ENCODE measurements at places on chromosomes 2 and 18. TPM values are rescaled to one million over a fixed set of nuclear protein-coding genes. Genes with fewer than 3 reads are reported as not detected.

GRCh38 chr2:11376071-11376470 is 31.6 kb upstream of the ROCK2 start:
- DNase-seq, result no peak

DNA sequence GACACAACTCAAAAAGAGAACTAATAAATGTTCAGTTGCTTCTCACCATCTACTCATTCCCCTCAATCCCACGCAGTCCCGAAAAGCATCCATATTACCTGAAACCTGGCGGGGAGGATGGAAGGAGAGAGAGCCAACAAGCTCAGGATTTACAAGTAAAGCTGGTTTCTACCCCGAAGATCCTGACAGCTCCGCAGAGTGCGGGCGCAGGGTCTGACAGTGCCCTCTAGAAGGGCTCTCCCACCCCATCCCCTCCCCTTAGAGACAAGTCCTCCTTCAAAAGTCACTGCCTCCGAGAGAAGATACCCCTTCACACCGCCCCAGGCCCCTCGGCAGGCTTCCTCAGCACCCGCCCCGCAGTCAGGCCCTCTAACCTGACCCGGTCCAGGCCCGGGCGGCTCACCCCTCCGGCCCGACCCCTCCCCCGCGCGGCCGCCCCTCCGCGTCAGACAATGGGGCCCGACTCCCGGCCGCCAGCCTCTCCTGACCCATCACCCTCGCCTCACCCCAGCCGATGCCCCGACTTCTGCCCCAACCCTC is 550 bp downstream of the RAB1A start:
- DNase-seq, result no peak

Gene FEV
- not detected for polyA plus RNA-seq

DNA sequence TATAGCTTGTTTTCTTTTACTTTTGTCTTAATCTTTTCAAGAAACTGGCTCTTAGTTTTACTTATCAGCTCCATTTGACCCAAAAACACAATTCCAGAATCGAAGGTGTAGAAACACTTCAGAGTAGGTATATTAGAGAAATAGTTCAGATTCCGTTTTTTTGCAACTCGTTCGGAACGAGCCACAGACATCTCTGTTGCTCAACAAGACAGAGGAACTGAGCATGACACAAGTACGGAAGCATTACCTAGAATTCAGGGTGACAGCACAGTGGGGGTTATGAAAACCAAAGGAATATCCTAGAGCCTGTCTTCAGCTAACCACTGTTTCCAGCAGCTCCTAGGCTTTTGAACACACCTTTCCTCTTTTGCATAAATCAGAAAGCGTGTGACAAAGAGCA is 5.0 kb downstream of the HRH4 start:
- no peak for DNase-seq

Gene CYP26B1
- polyA plus RNA-seq, result 13.8 TPM

Gene IL36G
- polyA plus RNA-seq, result 0.67 TPM

Gene ANKRD44
- 15.5 TPM for polyA plus RNA-seq

Gene DSC3
- 2.5 TPM for polyA plus RNA-seq

GRCh38 chr2:67295406-67295805 is 101.7 kb upstream of the ETAA1 start:
- DNase-seq, result no peak

Gene OBSL1
- 136 TPM for polyA plus RNA-seq

- peak; percentile 88 for DNase-seq
Measured at GRCh38 chr18:26548415-26549262, at the start of gene KCTD1. TSS of gene KCTD1 (minus strand) at chr18:26548553. CDS start at chr18:26548536, 17 bp downstream.

DNA sequence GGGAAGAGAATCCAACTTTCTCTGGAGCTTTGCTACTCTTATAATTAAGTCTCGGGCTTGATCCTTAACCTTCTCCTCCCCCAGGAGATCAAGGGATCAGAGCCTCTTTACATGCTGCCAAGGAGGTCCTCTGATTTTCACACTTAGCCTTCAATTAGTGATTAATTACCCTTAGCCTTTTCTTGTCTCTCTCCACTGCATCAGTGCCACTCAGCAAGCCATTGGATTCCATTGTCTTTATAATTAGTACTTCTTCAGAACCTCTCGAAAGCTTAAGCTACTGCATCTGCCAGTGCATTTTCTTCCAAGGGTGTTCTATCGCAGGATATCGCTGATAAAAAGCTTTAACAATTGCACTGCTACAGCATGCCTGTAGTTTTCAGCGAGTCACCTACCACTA is 477.0 kb upstream of the MEIS1 start:
- no peak for DNase-seq

DNA sequence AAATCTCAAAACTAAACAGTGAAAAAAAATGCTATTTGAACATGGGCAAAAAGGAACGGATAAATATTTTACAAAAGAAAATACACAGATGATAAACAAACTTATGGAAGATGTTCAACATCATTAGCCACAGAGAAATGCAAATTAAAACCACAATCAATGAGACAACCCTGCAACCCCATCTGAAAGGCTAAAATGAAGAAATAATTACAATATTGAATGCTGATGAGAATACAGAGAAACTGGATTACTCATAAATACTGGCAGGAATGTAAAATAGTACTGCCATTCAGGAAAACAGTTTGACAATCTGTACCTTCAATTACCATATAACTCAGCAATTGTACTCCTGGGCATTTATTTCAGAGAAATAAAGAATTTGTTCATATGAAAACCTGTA is 193.1 kb upstream of the UBE2E3 start:
- DNase-seq, result no peak

Gene DSG2
- polyA plus RNA-seq, result 55.9 TPM

Gene CKAP2L
- 20.9 TPM for polyA plus RNA-seq

Gene PROC
- polyA plus RNA-seq, result 3.6 TPM

Gene RGPD3
- polyA plus RNA-seq, result 0.12 TPM

Gene RGPD4
- polyA plus RNA-seq, result 0.03 TPM

GRCh38 chr2:22786817-22787216 is 598.2 kb upstream of the KLHL29 start:
- DNase-seq, result no peak

GRCh38 chr2:129483366-129483765 is 496.1 kb upstream of the RAB6C start:
- DNase-seq, result no peak

Gene MROH2A
- 0.28 TPM for polyA plus RNA-seq

DNA sequence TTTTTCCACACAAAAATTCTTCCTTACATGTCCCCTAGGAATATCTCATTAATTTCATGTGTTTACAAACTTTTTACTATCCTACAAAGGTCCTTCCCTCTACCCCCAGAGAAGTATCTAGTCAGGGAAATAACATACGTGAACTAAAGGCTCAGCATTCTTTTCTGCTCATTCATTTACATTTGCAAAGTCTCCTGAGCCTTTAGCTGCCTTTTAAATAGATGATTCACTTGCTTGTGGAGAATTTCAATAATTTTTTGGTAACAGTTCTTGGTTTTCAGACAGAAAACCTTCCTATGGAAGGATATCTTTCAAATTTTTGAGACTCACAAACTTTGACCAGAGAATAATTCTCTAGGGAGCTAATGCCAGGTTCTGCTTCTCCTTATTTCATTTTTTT is 81.5 kb upstream of the RMDN2 start:
- DNase-seq, result no peak

- no peak for DNase-seq
Measured at GRCh38 chr2:121203591-121204249, 81.3 kb downstream of the TFCP2L1 start.

Gene CLEC4F
- polyA plus RNA-seq, result 0.12 TPM

GRCh38 chr18:58497845-58498244 is 131.0 kb downstream of the ALPK2 start:
- DNase-seq, result no peak

- DNase-seq, result no peak
Measured at GRCh38 chr18:76363436-76364120, 131.5 kb downstream of the ZNF516 start.

GRCh38 chr2:178397002-178397605 is 53.9 kb downstream of the PRKRA start:
- peak; percentile 61 for DNase-seq

Gene AFF3
- polyA plus RNA-seq, result 26.6 TPM

Gene SCYGR4
- polyA plus RNA-seq, result not detected

DNA sequence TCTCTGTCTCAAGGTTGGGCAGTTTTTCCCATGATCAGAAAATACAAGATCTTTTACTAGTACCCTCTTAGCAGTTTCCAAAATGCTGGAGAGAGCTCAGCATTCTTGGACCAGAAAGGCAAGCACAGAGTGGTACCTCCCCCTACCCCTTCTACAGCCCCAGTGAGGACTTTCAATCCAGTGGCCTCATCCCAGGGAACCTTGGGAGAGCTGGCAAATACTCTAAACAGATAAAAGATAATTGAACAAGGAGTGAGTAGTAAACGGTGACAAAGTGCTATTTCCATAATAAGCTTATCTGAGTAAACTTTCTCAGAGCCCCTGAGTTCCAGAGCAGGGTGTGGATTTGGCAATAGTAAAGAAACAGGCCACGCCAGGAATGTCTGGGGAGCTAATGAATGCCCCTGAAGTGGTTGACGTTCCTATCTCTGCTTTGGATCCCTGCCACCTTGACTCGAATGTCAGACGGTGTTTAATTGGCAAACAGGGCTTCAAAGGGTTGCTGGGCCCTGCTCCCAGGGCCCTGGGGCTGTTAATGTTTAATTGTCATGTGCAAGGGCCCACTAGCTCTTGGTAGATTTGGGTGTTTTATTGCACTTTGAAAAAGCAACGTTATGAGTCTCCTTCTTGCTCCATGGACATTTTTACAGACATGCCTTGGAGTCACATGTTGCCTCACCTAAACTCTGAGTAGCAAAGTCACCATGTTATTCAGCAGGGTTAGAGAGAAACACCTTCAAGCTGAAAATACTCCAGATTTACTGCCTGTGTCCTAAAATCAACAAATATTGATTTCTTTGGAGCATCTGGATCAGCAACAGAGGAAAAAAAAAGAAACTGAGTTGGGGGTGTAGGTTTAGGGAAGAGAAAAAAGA is 239.9 kb downstream of the CYRIA start:
- DNase-seq, result no peak

DNA sequence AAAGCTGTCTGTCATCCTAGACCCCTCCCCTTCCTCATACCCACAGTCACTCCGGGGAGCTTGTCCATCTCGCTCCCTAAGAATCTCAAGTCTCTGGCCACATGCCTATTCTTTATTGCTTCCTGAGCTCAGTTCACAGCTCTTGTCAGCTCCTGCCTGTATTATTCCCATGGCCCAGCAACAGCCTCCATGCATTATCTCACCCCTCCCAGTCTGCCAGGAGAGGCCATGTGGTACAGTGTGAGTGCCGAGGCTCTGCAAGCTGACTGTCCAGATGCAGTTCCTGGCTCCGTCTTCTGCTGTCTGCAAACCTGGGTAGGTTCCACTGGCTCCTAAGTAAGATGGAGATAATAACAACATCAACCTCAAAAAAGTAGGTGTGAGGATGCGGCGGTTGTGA is 79.7 kb downstream of the MRPS9 start:
- no peak for DNase-seq

GRCh38 chr2:134675314-134675713 is 43.5 kb downstream of the TMEM163 start:
- DNase-seq, result no peak

GRCh38 chr2:19504400-19505198 is 146.2 kb upstream of the OSR1 start:
- peak; percentile 21 for DNase-seq

- DNase-seq, result no peak
Measured at GRCh38 chr2:71452565-71452964, 796 bp upstream of the DYSF start.

- DNase-seq, result no peak
Measured at GRCh38 chr18:3851159-3851558, 401.2 kb downstream of the TGIF1 start.

Gene HPCAL1
- polyA plus RNA-seq, result 22.7 TPM

- DNase-seq, result no peak
Measured at GRCh38 chr18:48643262-48643661, 104.4 kb downstream of the CTIF start.

GRCh38 chr2:217340899-217341298 is 481.0 kb upstream of the TNP1 start:
- DNase-seq, result no peak

GRCh38 chr2:15010346-15010745 is 377.8 kb downstream of the LRATD1 start:
- no peak for DNase-seq

Gene ARL4C
- 51.6 TPM for polyA plus RNA-seq

- DNase-seq, result no peak
Measured at GRCh38 chr2:120432976-120433815, 87.3 kb downstream of the INHBB start.

Gene RELCH
- polyA plus RNA-seq, result 41.1 TPM

GRCh38 chr18:56322406-56322805 is 316.0 kb downstream of the TXNL1 start:
- no peak for DNase-seq

Gene DSG1
- 0.05 TPM for polyA plus RNA-seq

DNA sequence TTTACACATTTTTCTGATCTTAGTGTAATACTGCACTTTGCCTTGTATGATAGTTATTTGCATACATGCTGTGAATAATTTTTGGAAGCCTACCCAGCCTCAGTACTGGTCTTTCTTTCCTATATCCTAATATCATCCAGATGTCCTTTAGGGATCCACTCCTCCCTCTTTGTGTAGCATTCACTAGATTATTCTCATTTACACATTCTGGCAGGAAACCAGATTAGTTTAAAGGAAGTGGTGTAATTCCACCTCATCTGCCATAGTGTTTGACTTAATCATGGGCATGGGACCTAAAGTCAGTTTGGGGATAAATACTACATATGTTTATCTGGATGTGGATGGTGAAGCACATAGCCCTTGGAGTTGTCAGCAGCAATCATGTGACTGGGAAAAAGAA is 444.9 kb upstream of the MAP2 start:
- DNase-seq, result no peak

DNA sequence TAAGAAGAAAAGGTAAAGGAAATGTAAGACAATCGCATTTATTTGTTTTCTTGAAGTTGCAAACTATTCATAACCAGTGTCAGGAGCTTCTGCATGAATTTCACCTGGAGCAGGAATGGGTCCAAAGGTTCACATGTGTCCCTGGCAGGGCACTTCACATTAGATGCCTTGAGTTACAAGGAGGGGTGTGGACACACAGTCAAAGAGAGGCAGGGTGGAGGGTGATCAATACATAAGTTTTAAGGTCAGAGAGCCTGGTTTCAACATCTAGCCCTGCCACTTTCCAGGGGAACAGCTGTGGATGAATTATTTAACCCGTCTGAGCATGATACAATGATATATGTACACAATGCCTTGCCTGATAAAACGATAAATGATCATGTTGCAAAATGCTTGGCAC is 321.4 kb downstream of the CYP26B1 start:
- DNase-seq, result no peak

- no peak for DNase-seq
Measured at GRCh38 chr2:55097082-55097460, 46.8 kb upstream of the RTN4 start.

GRCh38 chr2:72128843-72129227 is 18.8 kb downstream of the CYP26B1 start:
- no peak for DNase-seq

Gene COL4A4
- polyA plus RNA-seq, result 48.6 TPM

DNA sequence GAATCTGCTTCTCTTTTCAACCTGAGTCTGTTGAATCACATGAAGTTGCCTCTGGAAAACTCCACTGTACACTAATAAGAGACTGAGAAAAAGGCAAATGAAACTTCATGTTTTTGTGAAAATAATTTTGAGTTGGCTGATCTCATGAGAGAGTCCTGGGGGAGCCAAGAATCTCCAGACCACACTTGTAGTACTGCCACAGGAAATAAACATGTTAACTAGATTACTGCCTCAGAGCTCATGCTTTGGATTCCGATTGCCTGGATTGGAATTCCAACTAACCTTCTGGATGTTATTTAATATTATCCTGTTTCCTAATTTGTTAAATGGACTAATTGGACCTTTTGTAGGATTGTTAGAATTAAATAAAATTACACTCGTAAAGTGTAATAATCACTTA is 25.2 kb downstream of the NUP35 start:
- DNase-seq, result no peak

Gene CABLES1
- 24.8 TPM for polyA plus RNA-seq

Gene SLC38A11
- polyA plus RNA-seq, result 6.6 TPM

GRCh38 chr2:221655300-221655699 is 83.2 kb upstream of the EPHA4 start:
- no peak for DNase-seq

Gene CFAP221
- 38.8 TPM for polyA plus RNA-seq

All from left kidney (tissue), 8 donors.